Retinal pigment epithelial cell (primary cell): ENCODE measurements at places on chromosomes 3 and 15.

DNA sequence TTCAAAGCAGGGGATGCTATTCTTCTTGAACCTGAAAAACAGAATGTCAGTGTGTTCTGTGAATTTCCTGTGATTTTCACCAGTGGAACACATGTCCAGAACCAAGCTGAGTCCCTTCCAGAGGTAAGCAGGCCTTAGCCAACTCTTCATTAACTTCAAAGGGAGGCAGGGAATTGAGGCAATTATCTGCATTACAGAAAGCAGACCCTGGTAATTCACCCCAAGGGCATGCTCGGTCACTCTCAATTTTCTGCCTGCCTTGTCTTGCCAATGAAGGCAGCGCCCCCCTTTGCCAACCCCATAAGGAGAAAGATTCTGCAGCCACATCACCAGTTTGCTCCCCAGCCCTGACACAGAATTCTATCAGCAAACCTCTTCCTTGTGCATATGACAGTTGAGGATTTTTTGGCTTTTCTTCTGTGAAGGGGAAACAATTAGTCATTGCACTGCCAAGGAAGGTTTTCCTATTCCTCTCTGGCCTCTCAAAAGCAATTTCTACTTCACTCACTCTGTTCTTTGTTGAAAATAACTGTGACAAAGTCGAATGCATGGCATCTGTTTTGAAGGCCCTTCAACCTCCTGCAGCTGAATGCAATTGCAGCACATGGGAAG lies 85.3 kb downstream of the HHLA2 start:
- no peak for DNase-seq

- no peak for DNase-seq
Measured at GRCh38 chr3:17655743-17656142, 86.7 kb downstream of the TBC1D5 start.

DNA sequence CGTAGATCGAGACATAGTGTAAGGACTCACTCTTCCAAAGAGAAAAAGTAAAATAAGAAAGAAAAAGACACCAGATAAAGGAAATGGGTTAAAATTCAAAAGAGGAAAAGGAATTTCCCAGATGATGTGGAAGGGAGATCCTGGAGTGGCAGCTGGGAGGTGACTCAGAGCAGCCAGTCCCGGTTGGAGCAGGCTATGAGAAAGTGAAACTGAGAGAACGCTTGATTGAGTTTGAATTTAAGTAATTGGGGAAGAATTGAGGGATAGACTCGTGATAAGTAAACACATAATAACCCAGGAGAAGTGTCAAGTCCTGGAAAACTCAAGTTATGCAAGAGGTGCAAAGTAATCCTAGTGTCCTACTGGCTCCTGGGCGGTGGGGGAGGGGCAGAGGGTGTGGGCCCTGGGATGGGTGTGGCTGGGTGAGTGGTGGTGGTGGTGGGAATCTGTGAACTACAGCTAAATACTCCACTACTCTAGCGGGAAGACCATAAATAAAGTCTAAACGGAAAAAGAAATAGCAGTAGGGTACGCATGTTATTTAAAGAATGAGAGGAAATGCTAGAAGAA lies 1.2 kb downstream of the PRR20G start:
- no peak for DNase-seq

GRCh38 chr15:100107151-100107550 lies 234.6 kb downstream of the ADAMTS17 start:
- DNase-seq = no peak

DNA sequence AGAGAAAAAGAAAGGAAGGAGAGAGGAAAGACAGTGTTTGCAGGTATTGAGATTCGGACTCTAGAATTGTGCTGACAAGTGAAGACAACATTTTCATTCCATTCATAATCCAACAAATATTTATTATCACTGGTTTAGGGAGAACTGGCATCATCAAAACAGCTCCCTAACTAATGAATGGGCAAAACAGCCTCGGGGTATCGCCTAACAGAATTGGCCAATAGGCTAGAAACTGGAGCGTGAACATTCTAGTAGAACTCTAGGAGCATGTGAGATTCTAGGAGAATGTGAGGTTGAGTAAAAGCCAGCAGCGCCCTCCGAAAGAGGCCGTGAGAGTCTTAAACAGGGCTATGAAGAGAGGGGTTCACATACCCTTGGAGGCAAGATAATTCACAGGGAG lies 221.8 kb upstream of the WNT5A start:
- no peak for DNase-seq
